ENCODE measurements at places on chromosomes 7 and 10. TPM values are rescaled to one million over a fixed set of nuclear protein-coding genes. Genes with fewer than 3 reads are reported as not detected.

GRCh38 chr7:43495572-43495971 lies 87.3 kb upstream of the STK17A start:
- DNase-seq: no peak
- no peak overlapping the region for H3K27ac ChIP-seq
- H3K4me3 ChIP-seq: no peak overlapping the region
- no peaks in the 10 kb centered on the region for H3K4me1 ChIP-seq
- H3K27me3 ChIP-seq: peaks cover 4% of the 10 kb centered on the region

- no peaks in the 10 kb centered on the region for H3K27me3 ChIP-seq
- no peak for DNase-seq
- H3K4me3 ChIP-seq: no peak overlapping the region
- no peaks in the 10 kb centered on the region for H3K4me1 ChIP-seq
- no peaks in the 10 kb centered on the region for H3K36me3 ChIP-seq
- H3K27ac ChIP-seq: no peak overlapping the region
Measured at GRCh38 chr7:86720306-86720705, 76.6 kb downstream of the GRM3 start.

GRCh38 chr10:47243791-47244190 lies 56.2 kb upstream of the GDF10 start:
- DNase-seq: no peak
- no peaks in the 10 kb centered on the region for H3K36me3 ChIP-seq
- H3K27me3 ChIP-seq: no peaks in the 10 kb centered on the region
- H3K27ac ChIP-seq: no peak overlapping the region

The ZNF735 gene
- not detected for total RNA-seq

- no peak overlapping the region for H3K4me3 ChIP-seq
- no peaks in the 10 kb centered on the region for H3K4me1 ChIP-seq
- no peak for DNase-seq
- H3K27me3 ChIP-seq: no peaks in the 10 kb centered on the region
- no peaks in the 10 kb centered on the region for H3K36me3 ChIP-seq
- no peak overlapping the region for H3K27ac ChIP-seq
Measured at GRCh38 chr10:93261961-93262610, 188.4 kb downstream of the CYP26A1 start.

GRCh38 chr7:149524394-149524793 lies 26.8 kb upstream of the ZNF746 start:
- no peaks in the 10 kb centered on the region for H3K27me3 ChIP-seq
- no peak overlapping the region for H3K27ac ChIP-seq
- no peak for DNase-seq
- H3K4me1 ChIP-seq: no peaks in the 10 kb centered on the region
- peaks cover 5% of the 10 kb centered on the region for H3K36me3 ChIP-seq
- H3K4me3 ChIP-seq: no peak overlapping the region

- H3K36me3 ChIP-seq: no peaks in the 10 kb centered on the region
- no peaks in the 10 kb centered on the region for H3K27me3 ChIP-seq
- H3K4me3 ChIP-seq: no peak overlapping the region
- no peak for DNase-seq
Measured at GRCh38 chr7:114426824-114427223, 12.2 kb downstream of the FOXP2 start.

- peaks cover 3% of the 10 kb centered on the region for H3K4me1 ChIP-seq
- peak; percentile 11 for DNase-seq
- no peak overlapping the region for H3K4me3 ChIP-seq
- no peaks in the 10 kb centered on the region for H3K36me3 ChIP-seq
- no peak overlapping the region for H3K27ac ChIP-seq
Measured at GRCh38 chr7:42493436-42494198, 256.6 kb upstream of the GLI3 start.

All from activated naive CD4-positive, alpha-beta T cell treated with anti-CD3 and anti-CD28 coated beads for 36 hours (primary cell).